ENCODE measurements at places on chromosomes 16 and 17.

- no peak for DNase-seq
Observed at GRCh38 chr17:57993471-57994365, 5.7 kb upstream of the VEZF1 start.

- DNase-seq: no peak
Observed at GRCh38 chr16:67893743-67894399, 817 bp downstream of the PSKH1 start.

DNA sequence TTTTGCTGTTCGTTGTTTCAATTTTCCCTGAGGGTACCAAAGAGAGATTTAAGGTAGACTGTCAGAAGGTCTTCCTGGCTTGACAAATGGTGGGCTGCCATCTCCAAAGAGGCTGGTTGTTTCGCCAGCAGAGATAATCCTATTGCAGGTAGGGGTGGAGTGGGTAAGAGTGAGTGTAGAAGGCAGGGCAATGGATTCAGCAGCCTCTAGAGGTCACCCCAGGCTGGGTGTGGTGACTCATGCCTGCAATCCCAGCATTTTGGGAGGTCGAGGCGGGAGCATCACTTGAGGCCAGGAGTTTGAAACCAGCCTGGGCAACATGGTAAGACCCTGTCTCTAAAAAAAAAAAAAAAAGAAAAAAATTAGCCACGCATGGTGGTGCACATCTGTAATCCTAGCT is 34.6 kb downstream of the DCAKD start:
- DNase-seq: no peak

DNA sequence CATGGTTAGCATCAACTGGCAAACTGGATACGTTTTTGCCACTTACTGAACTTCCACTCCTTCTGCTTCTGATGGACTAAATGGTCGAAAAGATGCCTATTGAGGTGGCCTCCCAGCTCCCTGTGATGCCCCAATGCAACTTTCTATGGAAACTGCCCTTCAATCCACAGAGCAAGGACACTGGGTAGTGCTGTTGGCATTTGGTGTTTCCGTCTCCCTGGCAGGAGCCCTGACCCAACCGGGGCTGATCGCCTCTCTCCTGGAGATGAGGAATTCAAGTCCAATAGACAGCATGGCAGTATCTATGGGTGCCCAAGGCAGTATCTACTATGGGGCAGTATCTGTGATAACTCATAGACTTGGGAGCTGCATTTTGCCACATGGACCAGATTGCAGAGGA is 116.3 kb upstream of the IRX3 start:
- no peak for DNase-seq

GRCh38 chr17:38961413-38961812 is 5.8 kb downstream of the FBXO47 start:
- DNase-seq: no peak

- no peak for DNase-seq
Observed at GRCh38 chr17:66676421-66676820, 158.5 kb upstream of the CACNG5 start.

DNA sequence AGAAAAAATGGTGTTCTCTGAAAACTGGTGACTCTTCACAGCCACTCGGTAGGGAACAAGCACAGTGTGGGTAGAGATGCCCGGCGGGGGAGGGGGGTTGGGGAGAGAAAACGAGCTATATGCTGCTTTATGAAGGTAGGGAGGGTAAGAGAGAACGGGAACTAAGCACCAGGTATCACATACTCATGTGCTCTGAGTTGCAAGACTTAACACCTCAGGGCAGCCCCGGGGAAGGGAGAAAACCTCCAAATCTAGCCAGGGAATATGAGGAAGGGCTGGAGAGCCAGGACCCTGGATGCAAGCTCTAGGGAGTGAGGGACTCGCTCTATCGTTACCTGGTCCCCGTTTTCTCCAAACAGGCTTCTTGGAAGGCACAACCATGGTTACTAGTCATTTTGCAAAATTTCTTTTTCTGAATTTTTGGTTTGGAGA is 35.3 kb downstream of the HIC1 start:
- DNase-seq: no peak

DNA sequence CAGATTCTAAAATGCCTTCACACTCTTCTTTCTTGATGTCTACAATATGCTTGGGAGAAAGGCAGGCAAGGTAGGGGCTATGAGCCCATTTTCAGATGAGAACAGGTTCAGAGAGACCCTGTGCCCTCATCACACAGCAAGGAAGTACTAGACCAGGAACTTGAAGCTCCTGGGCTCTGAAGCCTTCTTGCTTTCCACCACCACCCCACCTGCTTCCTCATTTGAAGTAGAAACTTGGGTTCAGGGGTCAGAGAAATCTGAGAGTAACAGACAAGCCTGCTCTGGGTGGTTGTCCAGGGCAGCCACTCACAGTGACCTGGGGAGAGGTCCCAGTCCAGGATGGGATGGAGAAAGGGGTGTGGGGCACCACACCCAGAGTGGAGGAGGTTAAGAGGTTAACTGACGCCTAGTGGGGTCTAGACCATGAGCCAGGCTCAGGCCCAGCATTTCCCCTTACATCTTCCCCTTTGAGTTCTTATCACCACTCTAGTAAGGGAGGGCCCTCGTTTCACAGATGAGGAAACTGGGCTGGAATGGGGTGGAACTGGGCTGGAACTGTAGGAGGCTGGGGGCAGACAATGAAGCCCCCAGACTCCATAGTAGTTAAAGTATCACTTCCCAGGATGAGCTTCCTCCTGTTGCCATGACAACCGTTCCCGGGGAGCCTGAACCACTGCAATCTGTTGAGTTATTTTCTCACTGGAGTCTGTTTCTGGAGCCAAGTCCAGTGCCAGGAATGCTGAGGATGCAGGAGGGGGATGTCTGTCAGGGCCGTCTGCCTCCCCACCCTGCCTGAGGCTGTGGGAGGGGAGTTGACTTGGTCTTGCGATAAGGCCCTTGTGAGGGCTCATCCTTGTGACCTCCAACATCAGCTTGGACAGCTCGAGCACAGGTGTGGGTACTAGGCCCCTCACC is 16.2 kb upstream of the PHF12 start:
- no peak for DNase-seq

- DNase-seq: no peak
Observed at GRCh38 chr16:57563761-57564160, 21.3 kb downstream of the ADGRG5 start.

GRCh38 chr17:67125924-67126323 is 81.6 kb downstream of the CACNG1 start:
- no peak for DNase-seq

- DNase-seq: no peak
Observed at GRCh38 chr16:2475413-2476344, 752 bp downstream of the TBC1D24 start.

- peak; percentile 86 for DNase-seq
Observed at GRCh38 chr17:48441231-48441711, 11.3 kb upstream of the SKAP1 start.

- no peak for DNase-seq
Observed at GRCh38 chr17:46741122-46741730, 77.3 kb downstream of the WNT3 start.

DNA sequence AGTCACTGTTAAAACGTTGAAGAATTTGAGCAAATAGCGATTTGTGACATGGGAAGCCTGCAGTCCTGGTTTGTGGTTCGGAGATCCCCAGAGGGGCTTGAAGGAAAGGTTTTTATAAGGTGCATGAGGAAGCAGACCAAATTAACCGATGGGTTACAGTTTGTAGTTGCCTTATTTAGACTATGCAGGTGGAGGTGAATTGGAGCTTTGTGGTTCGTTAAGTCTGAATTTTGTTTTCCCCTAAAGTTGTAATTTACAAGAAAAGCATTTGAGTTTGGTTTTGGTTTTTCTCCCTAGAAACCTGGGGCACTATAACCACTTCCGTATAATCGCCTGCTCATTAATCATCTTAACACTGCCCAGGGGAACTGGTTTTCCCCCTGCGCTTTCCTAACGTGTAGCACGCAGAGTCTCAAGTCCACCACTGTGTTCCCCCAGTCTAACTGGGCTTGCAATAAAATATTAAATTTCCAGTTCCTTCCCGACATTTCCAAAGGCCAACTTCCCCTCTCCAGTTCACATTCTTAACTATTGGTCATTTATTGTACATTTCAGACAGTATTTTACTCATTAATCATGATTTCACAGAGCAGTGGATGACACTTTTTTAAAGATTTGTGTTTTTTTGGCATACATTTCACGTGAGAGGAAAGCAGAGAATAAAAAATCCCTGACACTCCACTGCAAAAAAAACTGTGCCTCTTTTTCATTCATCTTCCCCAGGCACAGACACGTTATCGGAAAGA is 932 bp downstream of the ZNF267 start:
- DNase-seq: no peak

DNA sequence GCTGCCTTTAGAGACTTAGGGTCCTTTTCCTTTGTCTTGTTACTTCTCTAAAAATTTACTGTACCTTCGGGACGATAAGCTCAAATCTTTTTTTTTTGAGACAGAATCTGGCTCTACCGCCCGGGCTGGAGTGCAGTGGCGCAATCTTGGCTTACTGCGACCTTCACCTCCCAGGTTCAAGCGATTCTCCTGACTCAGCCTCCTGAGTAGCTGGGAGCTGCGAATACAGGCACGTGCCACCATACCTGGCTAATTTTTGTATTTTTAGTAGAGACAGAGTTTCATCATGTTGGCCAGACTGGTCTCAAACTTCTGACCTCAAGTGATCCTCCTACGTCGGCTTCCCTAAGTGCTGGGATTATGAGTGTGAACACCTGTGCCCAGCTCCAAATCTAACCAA is 7.4 kb downstream of the RAD51C start:
- DNase-seq: no peak

DNA sequence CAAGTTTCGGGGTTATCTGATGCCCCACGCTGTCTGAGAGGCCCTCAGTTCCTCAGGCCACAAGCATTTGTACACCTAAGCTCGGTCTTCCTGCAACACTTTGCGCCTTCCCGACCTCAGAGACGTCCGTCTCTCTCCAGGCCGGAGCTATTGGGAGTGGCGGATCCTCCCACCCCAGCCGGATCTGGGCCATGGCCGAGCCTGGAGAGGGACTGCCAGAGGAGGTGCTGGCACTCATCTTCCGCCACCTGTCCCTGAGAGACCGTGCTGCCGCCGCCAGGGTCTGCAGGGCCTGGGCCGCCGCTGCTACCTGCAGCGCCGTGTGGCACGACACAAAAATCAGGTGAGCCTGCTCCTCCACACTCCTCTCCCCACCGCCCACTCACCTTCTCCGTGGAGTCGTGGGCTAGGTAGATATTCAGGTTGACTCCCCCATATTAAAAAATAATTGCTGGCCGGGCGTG is 1.9 kb downstream of the FBXL8 start:
- DNase-seq: no peak

DNA sequence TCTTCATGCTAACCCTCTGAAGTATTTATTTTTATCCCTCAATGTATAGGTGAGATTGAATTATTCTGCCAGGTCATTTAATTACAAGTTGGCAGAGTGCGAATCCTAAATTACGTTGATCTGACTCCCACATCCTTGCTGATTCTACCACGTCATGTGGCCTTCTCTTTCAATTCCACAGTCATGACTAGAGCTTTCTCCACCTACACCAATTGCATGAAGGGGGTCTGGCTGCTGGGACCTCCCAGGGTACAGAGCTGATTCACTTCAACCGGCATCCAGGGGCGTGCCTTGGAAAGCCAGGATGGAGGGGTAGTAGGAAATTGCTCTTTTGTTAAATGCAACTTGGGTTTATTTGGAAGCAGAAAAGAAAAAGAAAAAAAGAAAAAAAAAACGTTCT is 41.1 kb upstream of the CDH13 start:
- no peak for DNase-seq

DNA sequence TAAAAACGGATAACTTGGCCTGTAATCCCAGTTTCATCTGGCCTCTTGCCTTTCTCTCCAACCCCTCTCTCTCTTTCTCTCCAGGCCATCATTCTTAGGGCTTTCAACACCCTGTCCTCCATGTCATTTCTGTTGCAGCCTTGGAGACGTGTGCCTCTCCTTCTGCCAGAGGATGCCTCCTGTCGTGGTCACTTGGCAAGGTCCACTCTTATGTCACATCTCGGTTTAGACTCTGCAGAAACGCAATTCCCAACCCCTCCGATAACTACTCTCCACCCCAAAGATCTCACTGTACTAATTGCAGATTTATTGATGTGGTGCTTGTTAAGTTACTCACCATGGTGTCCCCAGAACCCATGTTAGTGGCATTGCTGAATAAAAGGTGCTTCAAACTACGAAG is 787.3 kb upstream of the RBFOX1 start:
- no peak for DNase-seq

- DNase-seq: no peak
Observed at GRCh38 chr17:75755990-75756389, 9.0 kb downstream of the GALK1 start.

DNA sequence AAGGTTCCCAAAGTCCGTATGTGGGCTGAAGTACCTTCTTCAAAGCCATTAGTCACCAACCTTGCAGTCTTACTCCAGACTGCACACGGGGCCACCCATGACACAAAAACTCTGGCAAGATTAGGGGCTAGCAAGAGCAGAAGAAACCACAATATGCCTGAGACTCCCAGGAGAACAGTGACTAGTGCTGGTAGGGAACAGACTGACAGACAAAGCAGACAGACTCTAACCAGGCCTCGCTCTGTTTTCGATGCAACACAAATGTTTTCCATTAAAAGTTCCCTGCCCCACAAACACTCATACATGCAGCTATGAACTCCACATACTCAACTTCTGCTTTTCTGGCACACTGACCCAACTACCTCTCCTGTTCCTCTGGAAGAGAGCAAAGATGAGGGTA is 102.2 kb downstream of the HIC1 start:
- no peak for DNase-seq

DNA sequence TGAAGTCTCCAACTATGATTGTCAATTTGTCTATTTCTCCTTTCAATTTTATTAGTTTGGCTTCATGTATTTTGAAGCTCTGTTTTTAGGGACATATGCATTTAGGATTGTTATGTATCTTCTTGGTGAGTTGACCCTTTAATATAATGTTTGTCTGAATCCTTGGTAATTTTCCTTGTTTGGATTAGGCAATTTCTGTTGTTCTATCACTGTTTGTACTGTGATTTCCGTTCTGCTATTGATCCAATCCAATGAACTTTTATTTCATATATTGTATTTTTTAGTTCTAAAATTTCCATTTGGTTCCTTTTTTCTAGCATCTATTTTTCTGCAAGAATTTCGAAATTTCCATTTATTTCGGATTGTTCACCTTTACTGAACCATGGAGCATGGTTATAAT is 31.0 kb downstream of the RAB11FIP4 start:
- no peak for DNase-seq

DNA sequence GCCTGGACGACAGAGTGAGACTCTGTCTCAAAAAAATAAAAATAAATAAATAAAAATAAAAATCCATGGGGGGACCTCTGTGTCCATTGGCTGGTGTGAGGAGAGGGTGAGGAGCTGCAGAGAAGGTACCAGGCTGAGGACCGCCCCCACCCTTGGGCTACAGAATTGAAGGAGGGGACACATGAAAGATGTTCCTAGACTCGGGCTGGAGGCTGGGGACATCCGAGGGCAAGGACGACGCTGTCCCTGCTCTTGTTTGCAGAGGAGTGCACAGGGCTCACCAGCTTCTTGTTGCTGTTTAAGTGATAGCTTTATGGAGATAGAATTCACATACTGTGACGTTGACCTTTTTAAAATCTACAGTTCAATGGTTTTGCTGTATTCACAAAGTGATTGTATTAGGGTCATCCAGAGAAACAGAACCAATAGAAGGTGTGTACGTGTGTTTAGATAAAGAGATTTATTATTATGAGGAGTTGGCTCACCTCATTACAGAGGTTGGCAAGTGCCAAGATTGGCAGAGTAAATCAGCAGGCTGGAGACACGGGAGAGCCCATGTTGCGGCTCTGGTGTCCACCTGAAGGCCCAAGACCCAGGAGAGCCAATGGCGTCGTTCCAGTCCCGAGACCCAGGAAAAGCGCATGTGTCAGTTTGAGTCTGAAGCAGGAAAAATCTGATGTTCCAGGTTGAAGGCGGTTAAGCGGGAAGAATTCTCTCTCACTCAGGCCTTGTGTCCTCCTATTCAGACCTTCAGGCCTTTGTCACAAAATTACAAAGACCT is 320.7 kb downstream of the SEC14L1 start:
- DNase-seq: no peak

All from stimulated activated naive CD4-positive, alpha-beta T cell (primary cell).